ENCODE measurements at places on chromosomes 6 and 20.

DNA sequence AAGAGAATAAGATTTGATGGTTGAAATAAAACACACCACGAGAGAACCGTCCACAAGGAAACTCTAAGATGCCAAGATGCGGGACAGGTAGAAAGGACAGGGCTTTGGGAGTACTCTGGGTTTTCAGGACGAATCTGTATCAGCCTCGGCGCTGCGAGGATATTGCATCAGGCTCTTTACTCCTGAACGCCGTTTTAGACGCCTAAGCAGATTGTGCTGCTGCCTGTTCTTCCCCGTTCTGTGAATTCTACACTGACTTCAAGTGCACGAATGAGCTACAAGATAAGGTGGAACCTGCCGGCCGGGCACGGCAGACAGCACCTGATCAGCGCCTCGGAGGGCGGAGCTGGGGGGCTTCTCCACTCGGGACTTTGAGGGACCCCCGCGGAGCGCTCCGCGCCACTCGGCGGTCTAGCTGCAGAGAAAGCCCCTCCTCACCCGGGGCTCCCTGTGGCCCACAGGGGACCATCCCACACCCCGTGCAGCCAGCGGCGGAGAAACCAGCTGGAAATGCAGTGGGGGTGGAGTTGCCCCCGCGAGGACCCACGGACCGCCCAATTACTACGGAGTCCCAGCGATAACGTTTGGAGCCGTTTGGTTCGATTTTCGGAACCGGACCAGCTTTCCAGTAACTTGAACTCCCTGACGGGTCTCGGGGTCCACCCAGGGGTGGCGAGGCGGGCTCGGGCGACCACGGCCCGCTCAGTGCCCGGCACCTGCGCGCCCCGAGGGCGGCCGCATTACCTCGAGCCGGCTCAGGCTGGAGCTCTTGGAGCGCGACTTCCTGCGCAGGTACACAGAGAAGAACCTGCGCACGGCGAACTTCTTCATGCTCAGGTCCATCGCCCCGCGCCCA lies 646 bp downstream of the RPS6KA2 start:
- peak; percentile 44 for DNase-seq
- H3K4me3 ChIP-seq: peak overlapping the region; percentile 87
- peaks cover 14% of the 10 kb centered on the region for H3K4me1 ChIP-seq
- peaks cover 39% of the 10 kb centered on the region for H3K27me3 ChIP-seq
- H3K36me3 ChIP-seq: no peaks in the 10 kb centered on the region
- H3K27ac ChIP-seq: no peak overlapping the region

DNA sequence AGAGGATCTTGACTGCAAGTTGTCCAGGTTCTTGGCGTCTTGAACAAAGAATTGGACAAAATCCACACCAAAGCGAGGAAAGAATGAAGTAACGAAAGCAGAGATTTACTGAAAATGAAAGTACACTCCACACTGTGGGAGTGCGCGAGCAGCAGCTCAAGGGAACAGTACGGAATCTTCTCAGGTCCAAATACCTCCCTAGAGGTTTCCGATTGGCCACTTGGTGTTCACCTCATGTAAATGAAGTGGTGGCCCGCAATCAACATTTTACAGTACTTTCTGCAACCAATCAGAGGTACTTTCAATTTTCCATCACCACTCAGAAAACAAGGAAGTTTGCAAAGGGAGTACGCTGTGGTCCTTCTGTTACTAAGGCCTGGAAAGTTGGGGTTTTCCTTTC lies 122.4 kb downstream of the PTPRK start:
- H3K36me3 ChIP-seq: peaks cover 6% of the 10 kb centered on the region
- no peak for DNase-seq
- no peak overlapping the region for H3K27ac ChIP-seq
- H3K27me3 ChIP-seq: no peaks in the 10 kb centered on the region
- H3K4me3 ChIP-seq: no peak overlapping the region

DNA sequence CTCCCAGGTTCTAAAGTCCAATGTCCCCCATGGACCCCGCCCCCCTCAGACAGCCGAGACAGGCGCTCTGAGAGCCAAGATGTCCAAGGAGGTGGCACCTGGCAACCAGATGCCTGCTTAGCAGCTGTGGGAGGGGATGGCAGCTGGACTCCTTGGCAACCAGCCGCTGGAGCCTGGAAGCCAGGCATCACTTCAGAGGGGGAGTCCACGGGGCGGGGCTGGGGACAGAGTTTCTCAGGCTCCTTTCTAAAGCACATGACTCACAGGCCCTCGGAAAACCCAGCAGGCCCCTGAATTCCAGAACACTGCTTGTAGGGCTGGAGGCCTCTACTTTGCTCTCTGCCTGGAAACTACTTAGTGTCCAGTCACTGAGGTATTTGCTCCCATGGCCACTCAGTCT lies 51.5 kb downstream of the PREX1 start:
- H3K4me3 ChIP-seq: no peak overlapping the region
- H3K27ac ChIP-seq: no peak overlapping the region
- no peak for DNase-seq
- H3K36me3 ChIP-seq: peaks cover 5% of the 10 kb centered on the region

- no peak overlapping the region for H3K27ac ChIP-seq
- no peak for DNase-seq
- no peaks in the 10 kb centered on the region for H3K36me3 ChIP-seq
- H3K4me1 ChIP-seq: peaks cover 1% of the 10 kb centered on the region
- peaks cover 13% of the 10 kb centered on the region for H3K27me3 ChIP-seq
Observed at GRCh38 chr20:2349801-2350200, 30.9 kb upstream of the TGM6 start.

- no peak overlapping the region for H3K4me3 ChIP-seq
- peak; percentile 34 for DNase-seq
- no peak overlapping the region for H3K27ac ChIP-seq
- no peaks in the 10 kb centered on the region for H3K36me3 ChIP-seq
- peaks cover 16% of the 10 kb centered on the region for H3K27me3 ChIP-seq
- peaks cover 4% of the 10 kb centered on the region for H3K4me1 ChIP-seq
Observed at GRCh38 chr20:49541733-49542513, 26.0 kb downstream of the PTGIS start.

DNA sequence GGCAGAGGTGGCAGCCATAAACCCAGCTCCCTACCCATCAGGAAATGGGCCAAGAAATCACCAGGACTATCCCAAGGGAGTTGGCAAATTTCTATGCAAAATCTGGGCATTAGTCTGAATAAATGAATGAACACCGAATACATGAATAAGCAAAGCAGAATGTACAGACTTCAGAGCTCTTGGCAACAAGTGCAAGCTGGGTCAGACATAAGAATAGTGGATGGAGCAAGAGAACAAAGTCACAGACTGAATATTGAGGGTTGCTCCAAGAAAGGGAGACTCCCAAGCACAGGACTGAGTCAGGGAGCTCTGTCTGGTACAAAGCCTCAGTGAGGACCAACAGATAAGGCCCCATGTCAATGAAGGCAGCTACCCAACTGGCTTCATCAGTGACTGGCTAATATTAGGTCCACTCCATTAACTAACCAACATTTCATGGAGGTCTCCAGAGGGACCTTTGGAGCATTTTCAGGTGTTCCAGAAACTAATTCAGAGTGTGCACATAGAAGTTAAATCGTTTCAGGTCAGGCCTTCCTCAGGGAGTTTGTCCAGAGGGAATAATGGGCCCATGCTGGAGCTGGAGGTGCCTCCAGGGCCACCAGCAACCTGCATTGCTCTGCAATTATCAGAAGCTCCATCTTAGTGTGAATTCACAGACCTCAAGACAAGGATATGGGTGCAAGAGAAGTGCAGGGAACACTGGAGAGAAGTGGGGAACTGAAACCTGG lies 191.5 kb upstream of the RALGAPA2 start:
- H3K27me3 ChIP-seq: peaks cover 13% of the 10 kb centered on the region
- H3K4me1 ChIP-seq: no peaks in the 10 kb centered on the region
- H3K4me3 ChIP-seq: no peak overlapping the region
- H3K27ac ChIP-seq: no peak overlapping the region
- no peak for DNase-seq
- H3K36me3 ChIP-seq: no peaks in the 10 kb centered on the region

DNA sequence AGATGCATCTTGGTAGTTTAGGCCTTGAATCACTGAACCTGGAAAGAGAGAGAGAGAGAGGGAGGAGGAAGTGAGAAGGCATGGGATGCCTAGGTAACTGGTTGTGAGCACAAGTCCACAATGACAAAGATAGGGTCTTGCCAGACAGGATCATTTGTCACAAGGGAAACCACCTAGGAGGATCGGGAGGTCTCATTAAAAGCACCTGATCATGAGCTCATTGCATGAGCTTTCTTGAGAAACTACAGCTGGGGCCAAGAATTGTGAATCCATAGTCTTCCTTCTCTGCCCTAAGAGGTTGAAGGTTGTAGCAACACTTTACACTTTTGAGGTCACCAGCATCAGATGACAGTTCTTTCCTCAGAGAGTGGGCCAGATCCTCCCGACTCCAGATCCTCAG lies 195.7 kb downstream of the CD83 start:
- no peaks in the 10 kb centered on the region for H3K27me3 ChIP-seq
- H3K4me3 ChIP-seq: no peak overlapping the region
- no peak for DNase-seq
- H3K4me1 ChIP-seq: peaks cover 6% of the 10 kb centered on the region
- H3K27ac ChIP-seq: no peak overlapping the region
- H3K36me3 ChIP-seq: no peaks in the 10 kb centered on the region

- no peak for DNase-seq
- peak overlapping the region; percentile 80 for H3K4me3 ChIP-seq
- H3K36me3 ChIP-seq: no peaks in the 10 kb centered on the region
- H3K4me1 ChIP-seq: peaks cover 97% of the 10 kb centered on the region
- H3K27me3 ChIP-seq: no peaks in the 10 kb centered on the region
Observed at GRCh38 chr20:51495921-51496545, 46.5 kb downstream of the NFATC2 start.

- no peak for DNase-seq
- no peak overlapping the region for H3K4me3 ChIP-seq
Observed at GRCh38 chr6:122722746-122723145, 56.8 kb upstream of the FABP7 start.

DNA sequence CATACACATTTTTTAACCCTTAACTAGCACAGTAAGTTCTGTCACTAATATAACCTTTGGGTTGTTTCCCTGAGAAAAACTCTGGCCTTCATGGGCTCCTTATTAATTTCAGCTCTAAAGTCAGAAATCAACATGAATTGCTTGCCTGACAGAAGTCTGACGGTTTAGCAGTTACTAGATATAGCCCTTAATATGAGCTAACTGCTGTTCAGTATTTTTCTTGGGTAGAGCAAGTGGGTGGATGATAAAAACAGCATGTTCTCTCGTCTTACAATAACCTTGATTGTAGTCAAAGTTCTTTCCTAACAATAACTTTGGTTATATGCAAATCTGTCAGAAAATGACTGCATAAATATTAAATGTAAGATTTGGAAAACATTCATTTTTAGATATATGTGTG lies 81.0 kb downstream of the SH3BGRL2 start:
- no peaks in the 10 kb centered on the region for H3K36me3 ChIP-seq
- H3K4me3 ChIP-seq: no peak overlapping the region
- H3K4me1 ChIP-seq: peaks cover 25% of the 10 kb centered on the region

DNA sequence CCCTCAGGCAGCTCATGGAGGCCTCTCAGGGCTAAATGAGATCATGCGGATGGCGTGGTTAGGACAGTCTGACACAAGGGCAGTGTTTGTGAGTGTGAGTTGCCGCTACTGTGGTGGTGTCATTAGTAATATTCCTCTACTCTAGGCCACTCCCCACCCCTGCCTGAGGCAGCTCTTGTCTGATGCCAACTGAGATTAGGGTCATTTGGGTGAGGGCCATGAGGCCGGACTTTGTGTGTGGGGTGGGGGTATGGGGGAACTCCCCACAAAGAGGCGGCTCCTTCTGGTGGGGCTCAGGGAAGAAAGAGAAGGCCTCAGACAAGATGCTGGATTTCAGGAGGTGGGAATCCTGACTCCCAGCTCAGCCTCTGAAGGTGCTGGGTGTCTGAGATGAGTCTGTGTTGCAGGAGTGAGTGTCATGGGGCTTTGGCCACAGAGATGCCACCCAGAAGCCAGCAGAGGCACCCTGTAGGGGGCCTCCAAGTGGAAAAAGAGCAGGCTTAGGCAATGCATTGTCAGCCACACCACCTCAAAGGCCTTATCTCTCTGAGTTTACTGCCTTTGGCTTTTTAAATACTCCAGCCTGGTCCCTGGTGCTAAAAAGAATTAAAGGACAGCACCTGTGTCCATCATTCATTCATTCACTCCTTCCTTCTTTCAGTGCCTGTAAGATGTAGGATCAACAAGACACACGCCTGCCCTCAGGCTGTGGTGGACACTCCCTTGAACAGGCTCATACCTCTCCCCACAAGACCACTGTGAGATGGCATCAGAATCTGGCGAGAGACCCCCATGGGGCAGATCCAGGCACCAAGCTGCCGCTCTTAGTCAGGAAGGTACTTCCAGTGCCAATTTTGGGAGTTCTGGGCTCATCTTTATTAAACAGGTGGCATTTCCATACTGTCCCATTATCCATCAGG lies 175.2 kb downstream of the MRPL14 start:
- H3K4me3 ChIP-seq: no peak overlapping the region
- H3K27me3 ChIP-seq: peaks cover 20% of the 10 kb centered on the region
- peaks cover 3% of the 10 kb centered on the region for H3K36me3 ChIP-seq
- DNase-seq: peak; percentile 13
- H3K27ac ChIP-seq: no peak overlapping the region

DNA sequence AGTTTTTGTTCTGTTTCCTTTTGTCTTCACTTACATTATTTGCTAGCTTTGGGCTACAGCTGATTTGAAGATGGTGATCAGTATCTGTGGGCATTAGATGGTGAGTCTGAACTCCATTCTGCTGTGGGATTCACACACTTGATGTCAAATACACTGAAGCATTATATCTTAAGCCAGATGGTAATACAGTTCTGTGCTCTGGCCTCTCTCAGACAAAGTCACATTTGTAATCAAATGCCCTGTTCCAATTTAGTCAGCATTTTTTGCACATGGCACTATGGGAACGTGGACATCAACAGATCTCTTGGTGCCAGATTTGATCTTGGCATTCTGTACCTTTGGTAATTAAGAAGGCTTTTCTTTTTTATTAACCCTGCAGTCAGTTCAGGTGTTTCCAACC lies 56.0 kb downstream of the SASH1 start:
- H3K27ac ChIP-seq: no peak overlapping the region
- DNase-seq: no peak
- no peaks in the 10 kb centered on the region for H3K36me3 ChIP-seq
- H3K4me3 ChIP-seq: no peak overlapping the region
- H3K4me1 ChIP-seq: no peaks in the 10 kb centered on the region
- H3K27me3 ChIP-seq: peaks cover 9% of the 10 kb centered on the region

GRCh38 chr6:97177905-97178304 lies 105.1 kb downstream of the MMS22L start:
- no peaks in the 10 kb centered on the region for H3K27me3 ChIP-seq
- no peak overlapping the region for H3K27ac ChIP-seq
- H3K4me3 ChIP-seq: no peak overlapping the region
- no peak for DNase-seq

GRCh38 chr6:167162591-167162990 lies 4.8 kb upstream of the GPR31 start:
- no peak for DNase-seq
- no peak overlapping the region for H3K27ac ChIP-seq
- H3K4me3 ChIP-seq: no peak overlapping the region
- no peaks in the 10 kb centered on the region for H3K4me1 ChIP-seq
- H3K36me3 ChIP-seq: no peaks in the 10 kb centered on the region

- peaks cover 10% of the 10 kb centered on the region for H3K27me3 ChIP-seq
- no peak overlapping the region for H3K27ac ChIP-seq
- H3K4me1 ChIP-seq: no peaks in the 10 kb centered on the region
- no peak for DNase-seq
- no peak overlapping the region for H3K4me3 ChIP-seq
Observed at GRCh38 chr6:83216806-83217205, 23.6 kb downstream of the RWDD2A start.
